Fibroblast of villous mesenchyme (primary cell): ENCODE measurements at places on chromosomes 7 and 10. TPM values are rescaled to one million over a fixed set of nuclear protein-coding genes. Genes with fewer than 3 reads are reported as not detected.

The ADAM22 gene
- total RNA-seq, result 0.64 and 1.3 TPM in 2 replicates

The SEMA3A gene
- total RNA-seq, result 37.4 and 47.1 TPM in 2 replicates

The FEZF1 gene
- not detected in 2 replicates for total RNA-seq

The EXOC6 gene
- total RNA-seq, result 4.5 and 7.8 TPM in 2 replicates

The CDH23 gene
- total RNA-seq, result under 0.01 TPM in 2 replicates

The HSPA12A gene
- 22.9 and 35.4 TPM in 2 replicates for total RNA-seq

The CALCR gene
- under 0.01 TPM in 1 of 2 replicates, not detected in the other for total RNA-seq

The PBLD gene
- 7.1 and 9.1 TPM in 2 replicates for total RNA-seq

The ITGA8 gene
- total RNA-seq, result 1.3 and 3.2 TPM in 2 replicates

The ADIRF gene
- total RNA-seq, result 2.6 and 5.2 TPM in 2 replicates

- DNase-seq, result no peak
These were observed 314.5 kb upstream of the SEMA3C start for GRCh38 chr7:81233208-81233940.

DNA sequence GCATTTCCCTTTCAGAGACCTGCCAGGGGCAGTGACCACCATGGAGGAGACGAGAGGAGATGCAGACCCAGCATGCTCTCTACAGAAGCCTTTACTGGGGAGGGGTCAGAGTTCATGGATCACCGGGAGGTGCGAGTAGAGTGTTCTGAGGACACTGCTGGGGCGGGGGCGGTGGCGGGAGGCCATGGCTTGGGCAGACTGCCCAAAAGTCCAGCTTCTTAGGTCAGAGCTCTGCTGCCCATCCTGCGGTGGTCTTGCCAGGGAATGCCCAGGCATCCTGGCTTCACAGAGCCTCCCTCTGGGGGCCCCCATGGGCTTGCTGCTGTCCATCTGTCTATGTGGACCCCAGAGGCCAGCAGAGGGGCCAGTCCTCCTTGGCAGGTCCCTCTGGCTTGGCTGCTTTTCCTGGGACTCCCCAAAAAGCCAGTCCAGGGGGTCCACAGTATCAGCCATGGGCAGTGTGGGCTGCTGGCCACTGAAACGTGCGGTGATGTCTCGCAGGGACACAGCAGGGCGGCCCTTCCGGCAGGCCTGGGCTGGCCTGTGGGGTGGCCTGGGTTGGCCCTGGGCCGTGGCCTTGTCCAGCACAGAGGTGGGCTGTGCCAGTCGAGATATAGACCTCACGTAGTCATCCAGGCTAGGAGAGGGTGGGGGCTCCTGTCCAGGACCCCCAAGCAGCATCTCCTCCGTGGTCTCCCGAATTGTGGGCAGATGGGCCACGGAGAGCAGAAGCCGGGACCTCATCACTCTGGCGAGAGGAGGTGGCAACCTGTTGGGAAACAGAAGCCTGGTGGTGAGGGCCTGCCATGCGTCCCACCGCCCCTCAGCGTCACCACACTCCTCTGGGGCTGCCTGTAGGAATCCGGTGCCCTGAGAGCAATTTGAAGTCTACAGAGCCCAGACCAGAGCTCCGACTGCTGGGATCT, 1.1 kb downstream of the DEPP1 start:
- DNase-seq, result no peak

GRCh38 chr7:21869785-21870402, 75.8 kb downstream of the CDCA7L start:
- peak; percentile 44 for DNase-seq

- DNase-seq, result no peak
These were observed 703.5 kb downstream of the GATA3 start for GRCh38 chr10:8758029-8758428.

DNA sequence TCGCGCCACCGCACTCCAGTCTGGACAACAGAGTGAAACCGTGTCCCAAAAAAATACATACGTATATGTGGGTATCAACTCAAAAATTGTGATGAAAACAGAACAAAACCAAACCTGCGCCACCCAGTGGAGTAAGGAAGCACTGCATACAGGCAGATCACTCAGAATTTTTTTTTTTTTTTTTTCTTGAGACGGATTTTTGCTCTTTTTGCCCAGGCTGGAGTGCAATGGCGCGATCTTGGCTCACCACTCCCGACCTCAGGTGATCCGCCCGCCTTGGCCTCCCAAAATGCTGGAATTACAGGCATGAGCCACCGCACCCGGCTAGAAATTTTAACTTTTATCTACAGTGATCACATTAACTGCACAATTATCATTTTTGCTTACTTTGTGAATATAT, 9.1 kb upstream of the TMEM236 start:
- peak; percentile 65 for DNase-seq

DNA sequence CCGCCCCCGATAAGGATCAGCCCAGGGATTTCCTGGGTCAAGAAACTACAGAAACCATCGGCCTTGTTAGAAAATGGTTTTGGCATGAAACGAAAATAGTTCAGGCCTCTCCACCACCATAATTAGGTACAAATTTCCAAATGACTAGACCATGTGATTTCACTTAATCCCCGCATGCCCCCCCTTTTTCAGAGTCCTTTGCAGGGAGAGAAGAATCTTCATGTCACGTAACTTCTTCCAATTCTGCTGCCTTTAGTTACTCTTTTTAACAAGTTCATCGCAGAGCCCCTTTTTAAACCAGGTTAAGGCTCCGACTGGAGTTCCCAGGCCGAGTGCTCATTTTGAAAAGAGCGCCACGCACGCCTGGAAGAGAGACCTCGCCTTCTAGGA, 3.4 kb downstream of the PDGFA start:
- DNase-seq, result peak; percentile 72

- DNase-seq, result peak; percentile 50
These were observed 24.5 kb downstream of the TMEM209 start for GRCh38 chr7:130180571-130181262.

DNA sequence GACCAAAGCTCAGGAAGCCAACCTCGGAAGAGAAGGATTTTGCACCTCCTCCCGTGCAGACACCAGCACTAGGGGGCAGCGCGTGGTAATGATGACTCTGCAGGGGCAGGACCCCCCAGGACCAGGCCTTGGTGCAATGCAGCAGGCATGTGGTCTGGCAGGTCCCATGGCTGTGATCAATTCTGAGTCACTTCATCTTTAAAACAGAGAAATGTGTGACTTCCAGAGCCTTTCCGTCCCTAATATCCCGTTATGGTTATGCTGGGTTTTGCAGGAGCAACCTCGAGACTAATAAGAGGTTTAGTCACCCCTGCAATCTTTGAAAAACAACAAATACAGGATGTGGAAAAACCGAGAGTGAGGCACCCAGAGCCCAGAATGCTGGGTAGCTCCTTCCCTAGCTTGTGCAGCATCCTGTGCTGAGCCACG, 30.2 kb upstream of the GJD4 start:
- DNase-seq, result peak; percentile 12

DNA sequence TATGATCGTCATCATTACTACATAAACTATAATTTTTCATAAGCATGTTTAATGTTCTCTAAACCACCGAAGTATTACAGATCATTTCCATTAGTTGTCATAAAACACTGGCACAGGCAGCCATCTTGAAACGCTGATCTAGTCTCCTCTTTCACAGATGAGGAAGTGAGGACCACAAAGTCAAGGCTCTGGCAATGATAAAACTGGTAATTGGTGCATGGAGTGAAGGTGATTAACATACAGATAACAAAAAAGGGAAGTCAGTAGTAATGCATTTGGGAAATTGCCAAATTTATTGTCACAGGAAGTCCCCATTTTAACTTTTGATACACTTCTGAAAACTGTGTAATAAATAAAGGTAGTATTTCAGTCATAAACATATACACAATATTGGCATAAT, 49.3 kb downstream of the FBXL13 start:
- DNase-seq, result no peak

- no peak for DNase-seq
These were observed 91.3 kb downstream of the CPXM2 start for GRCh38 chr10:123800289-123800688.

GRCh38 chr10:95767884-95768556, 12.1 kb downstream of the ENTPD1 start:
- DNase-seq, result peak; percentile 77

GRCh38 chr7:77788327-77788902, 9.8 kb downstream of the TMEM60 start:
- DNase-seq, result no peak

DNA sequence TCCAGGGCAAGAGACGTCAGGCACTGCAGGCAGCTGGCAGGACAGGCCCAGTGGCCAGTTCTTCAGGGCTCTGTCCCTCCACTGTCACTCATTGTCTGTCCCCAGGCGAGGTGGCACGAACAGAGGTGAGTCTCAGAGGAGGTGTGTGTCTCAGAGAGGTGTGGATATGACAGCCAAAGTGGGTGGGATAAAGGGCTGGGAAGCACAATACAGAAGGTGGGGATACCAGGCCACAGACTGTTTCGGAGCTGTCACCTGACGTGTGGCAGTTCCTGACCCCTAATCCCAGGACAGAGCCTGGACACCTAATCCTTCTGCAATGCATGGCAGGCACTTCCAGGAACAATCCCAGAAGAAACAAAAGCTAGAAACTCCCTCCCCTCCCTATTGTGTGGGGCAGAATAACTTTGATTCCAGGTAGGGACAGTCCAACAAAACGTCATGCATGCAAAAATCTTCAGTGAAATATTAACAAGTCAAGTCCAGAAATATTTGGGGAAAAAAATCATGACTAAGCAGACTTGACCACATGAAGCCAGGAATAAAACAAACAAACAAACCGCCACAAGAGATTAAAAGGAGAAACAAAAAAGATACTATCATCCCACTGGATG, 11.6 kb downstream of the KLRG2 start:
- peak; percentile 41 for DNase-seq

DNA sequence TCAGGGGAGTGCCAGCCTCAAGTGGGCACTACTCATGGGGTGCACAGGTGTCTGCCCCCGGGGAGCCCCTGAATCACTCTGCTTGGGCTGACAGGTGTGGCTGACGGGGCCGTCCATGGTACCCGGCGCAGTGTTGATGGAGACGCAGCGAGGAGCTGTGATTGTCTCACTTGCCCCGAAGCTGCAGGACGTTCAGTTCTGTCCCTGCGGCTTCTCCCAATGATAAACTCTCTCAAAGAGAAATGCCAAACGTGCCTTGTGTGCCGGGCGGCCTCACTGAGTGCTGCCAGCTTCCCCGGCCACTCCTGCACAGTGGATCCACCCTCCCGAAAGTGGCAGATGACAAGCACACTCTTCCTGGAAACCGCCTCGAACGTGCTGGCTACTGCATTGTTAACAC, 203.2 kb downstream of the DNAJB6 start:
- DNase-seq, result no peak

GRCh38 chr10:19728964-19729363, 87.3 kb upstream of the PLXDC2 start:
- DNase-seq, result no peak

GRCh38 chr7:151814400-151815009, 62.4 kb downstream of the PRKAG2 start:
- no peak for DNase-seq

DNA sequence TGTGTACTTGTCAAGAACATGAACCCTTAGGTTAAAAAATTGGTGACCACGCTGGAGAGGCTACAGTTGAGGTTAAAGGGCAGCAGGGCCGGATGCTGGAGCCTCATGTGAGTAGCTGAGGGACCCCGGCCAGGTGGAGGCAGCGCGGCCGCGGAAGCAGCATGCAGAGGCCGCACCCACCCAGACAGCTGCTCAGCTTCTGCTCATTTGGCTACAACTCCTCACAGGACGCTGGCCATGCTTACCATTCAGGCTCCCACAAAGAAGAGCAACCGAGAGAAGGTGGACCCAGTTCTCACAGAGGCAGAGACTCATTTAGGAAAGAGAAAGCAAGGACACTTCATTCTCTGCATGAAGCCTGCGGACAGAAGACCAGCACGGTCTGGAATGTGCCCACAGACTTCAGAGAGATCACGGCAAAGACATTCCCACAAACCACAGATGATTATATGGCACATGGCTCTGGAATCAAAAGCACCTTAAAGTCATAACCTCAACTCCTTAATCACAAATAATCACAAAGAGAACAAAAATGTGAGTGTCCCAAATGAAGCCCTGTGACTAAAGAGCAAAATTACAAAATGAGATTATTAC, 94.4 kb downstream of the VOPP1 start:
- peak; percentile 87 for DNase-seq

DNA sequence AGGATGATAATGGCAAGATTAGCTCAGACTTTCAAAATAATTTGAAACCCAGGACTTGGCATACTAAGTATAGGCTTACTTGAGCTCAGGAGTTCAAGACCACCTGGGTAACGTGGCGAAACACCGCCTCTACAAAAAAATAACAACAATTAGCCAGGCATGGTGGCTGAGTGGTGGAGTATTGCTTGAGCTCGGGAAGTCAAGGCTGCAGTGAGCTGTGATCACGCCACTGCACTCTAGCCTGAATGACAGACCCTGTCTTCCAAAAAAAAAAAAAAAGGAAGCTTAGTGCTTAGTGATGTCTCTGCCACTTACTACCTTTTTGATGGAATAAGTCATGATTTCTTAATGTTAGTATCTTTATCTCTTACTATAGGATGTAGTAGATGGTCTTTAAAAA, 25.5 kb downstream of the RABGEF1 start:
- no peak for DNase-seq

- no peak for DNase-seq
These were observed 46.9 kb upstream of the MXI1 start for GRCh38 chr10:110160522-110160921.

DNA sequence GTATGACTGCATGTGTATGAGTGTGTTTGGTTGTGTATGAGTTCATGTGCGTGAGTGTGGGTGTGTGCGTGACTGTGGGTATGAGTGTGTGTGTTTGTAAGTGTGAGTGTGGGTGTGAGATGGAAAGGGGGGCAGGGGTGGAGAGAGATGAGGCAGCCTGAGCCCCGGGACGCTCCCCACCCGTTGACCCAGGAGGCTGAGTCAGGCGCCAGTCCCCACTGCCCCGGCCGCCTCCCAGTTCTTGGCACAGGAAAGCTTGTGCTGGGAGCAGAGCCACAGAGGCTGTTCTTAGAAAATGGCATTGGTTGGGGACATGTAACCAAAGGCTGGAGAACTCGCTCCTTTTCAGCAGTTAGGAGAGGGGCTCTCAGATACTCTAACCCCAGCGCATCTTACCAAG, 27.8 kb upstream of the NUB1 start:
- DNase-seq, result peak; percentile 12

DNA sequence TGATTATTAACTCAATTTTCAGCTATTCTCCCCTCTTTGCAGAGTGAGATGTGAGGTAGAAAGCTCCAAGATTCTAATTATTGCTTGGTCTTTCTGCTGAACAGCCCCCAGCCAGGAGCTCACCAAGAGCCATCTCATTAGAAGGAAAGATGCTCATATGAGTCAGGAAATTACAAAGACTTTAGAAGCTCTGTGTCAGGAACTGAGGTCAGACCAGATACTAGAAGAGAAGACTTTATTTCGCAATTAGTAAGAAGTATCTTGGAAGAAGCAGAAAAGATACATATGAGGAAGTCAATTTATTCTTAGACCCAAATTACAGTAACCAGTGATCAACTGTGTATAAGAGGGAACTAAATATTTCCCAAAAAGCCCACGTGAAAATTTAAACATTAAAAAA, 626.9 kb downstream of the ZWINT start:
- DNase-seq, result no peak

GRCh38 chr10:42367532-42368230, 270.7 kb downstream of the ZNF33B start:
- DNase-seq, result peak; percentile 94

DNA sequence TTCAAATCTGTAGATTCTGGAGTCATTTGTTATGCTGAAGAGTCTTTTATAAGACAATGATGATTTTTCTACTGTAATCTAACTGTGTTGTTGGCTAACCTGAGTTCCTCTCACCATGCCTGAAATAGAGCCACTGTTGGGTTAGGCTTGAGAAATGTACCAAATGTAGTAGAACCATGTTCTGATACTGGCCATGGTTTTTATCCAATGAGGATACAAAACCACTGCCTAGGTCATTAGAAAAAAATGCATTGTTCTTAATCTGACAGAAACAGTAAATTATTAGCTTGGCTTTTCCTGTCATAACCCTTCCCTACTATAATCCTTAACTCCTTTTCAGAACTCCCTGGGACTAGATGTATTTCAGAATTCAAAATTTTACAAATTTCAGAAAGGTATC, 86.6 kb downstream of the RAPGEF5 start:
- no peak for DNase-seq
